ENCODE measurements at places on chromosomes 4 and X. TPM values are rescaled to one million over a fixed set of nuclear protein-coding genes. Genes with fewer than 3 reads are reported as not detected.
A peak's percentile ranks its signal among the peaks of the same experiment; 100 is the strongest.

The UCP1 gene
- not detected for polyA plus RNA-seq

The CXorf49 gene
- polyA plus RNA-seq = not detected

The NCAPG gene
- 5.8 TPM for polyA plus RNA-seq

The TLR7 gene
- polyA plus RNA-seq = 2.7 TPM

The SPANXD gene
- not detected for polyA plus RNA-seq

GRCh38 chrX:72714478-72714916, 391 bp upstream of the PHKA1 start:
- peak overlapping the region; percentile 60 for H3K27ac ChIP-seq
- no peaks in the 10 kb centered on the region for H3K27me3 ChIP-seq
- peak; percentile 75 for DNase-seq
- peak overlapping the region; percentile 39 for H3K4me3 ChIP-seq
- no peaks in the 10 kb centered on the region for H3K4me1 ChIP-seq

- no peaks in the 10 kb centered on the region for H3K36me3 ChIP-seq
- no peak overlapping the region for H3K27ac ChIP-seq
- no peak overlapping the region for H3K4me3 ChIP-seq
- no peaks in the 10 kb centered on the region for H3K27me3 ChIP-seq
- DNase-seq = no peak
Observed at GRCh38 chrX:84475596-84475995, 26.7 kb downstream of the HDX start.

GRCh38 chr4:77695774-77696173, 90.2 kb downstream of the CXCL13 start:
- no peak overlapping the region for H3K27ac ChIP-seq
- no peak overlapping the region for H3K4me3 ChIP-seq
- no peaks in the 10 kb centered on the region for H3K36me3 ChIP-seq

DNA sequence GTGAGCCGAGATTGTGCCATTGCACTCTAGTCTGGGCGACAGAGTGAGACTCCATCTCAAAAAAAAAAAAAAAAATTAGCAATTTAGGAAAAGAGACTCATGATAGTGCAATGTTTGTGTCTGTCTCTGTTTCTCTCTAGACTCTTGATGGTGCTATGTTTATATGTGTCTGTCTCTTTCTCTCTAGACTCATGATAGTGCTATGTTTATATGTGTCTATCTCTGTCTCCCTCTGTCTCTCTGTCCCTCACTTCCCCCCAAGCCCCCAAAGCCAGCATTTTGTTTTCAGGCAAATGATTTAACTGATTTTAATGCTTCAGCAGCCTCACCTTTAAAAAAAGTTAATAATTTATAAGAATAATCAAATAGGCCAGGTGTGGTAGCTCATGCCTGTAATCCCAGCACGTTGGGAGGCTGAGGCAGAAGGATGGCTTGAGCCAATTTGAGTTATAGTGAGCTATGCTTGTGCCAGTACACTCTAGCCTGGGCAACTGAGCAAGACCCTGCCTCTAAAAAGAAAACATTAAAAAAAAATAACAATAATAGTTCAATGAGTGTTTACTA, 6.9 kb downstream of the MOB1B start:
- no peak overlapping the region for H3K27ac ChIP-seq
- no peaks in the 10 kb centered on the region for H3K36me3 ChIP-seq
- H3K4me1 ChIP-seq = peaks cover 3% of the 10 kb centered on the region
- H3K27me3 ChIP-seq = no peaks in the 10 kb centered on the region
- H3K4me3 ChIP-seq = no peak overlapping the region

GRCh38 chr4:78560296-78560963, 8.9 kb downstream of the ANXA3 start:
- no peak overlapping the region for H3K27ac ChIP-seq
- H3K36me3 ChIP-seq = no peaks in the 10 kb centered on the region
- H3K27me3 ChIP-seq = no peaks in the 10 kb centered on the region
- no peak overlapping the region for H3K4me3 ChIP-seq

DNA sequence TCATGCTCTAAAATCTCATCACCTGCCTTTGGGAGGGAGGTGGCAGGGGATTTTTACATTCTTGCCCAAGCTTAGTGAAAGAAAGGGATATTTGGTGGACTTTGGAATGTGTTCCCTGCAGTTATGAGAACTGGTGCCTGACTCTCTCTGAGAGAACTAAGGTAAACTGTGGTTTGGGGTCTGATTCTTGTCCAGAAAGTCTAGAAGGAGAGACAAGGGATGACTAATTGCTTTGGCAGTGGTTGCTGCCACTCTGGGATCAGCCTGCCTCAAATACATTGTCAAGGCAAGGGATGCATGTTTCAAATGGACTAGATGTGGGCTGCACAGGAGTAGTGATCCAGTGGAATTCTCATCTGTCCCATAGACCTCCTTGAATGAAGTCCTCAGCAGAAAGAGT, 115.2 kb downstream of the DDIT4L start:
- H3K4me1 ChIP-seq = no peaks in the 10 kb centered on the region
- DNase-seq = no peak
- no peaks in the 10 kb centered on the region for H3K27me3 ChIP-seq
- no peak overlapping the region for H3K27ac ChIP-seq
- H3K36me3 ChIP-seq = no peaks in the 10 kb centered on the region

- H3K27me3 ChIP-seq = no peaks in the 10 kb centered on the region
- no peak overlapping the region for H3K4me3 ChIP-seq
- no peaks in the 10 kb centered on the region for H3K4me1 ChIP-seq
- no peak overlapping the region for H3K27ac ChIP-seq
- DNase-seq = no peak
Observed at GRCh38 chr4:22762548-22762947, 69.8 kb downstream of the GBA3 start.
